Stimulated activated CD8-positive, alpha-beta memory T cell treated with anti-CD3 and anti-CD28 coated beads, Interleukin-15, amount 100 ng/mL, for 4 hours (primary cell): ENCODE measurements at places on chromosomes 6 and 20.
A peak's percentile ranks its signal among the peaks of the same experiment; 100 is the strongest.

DNA sequence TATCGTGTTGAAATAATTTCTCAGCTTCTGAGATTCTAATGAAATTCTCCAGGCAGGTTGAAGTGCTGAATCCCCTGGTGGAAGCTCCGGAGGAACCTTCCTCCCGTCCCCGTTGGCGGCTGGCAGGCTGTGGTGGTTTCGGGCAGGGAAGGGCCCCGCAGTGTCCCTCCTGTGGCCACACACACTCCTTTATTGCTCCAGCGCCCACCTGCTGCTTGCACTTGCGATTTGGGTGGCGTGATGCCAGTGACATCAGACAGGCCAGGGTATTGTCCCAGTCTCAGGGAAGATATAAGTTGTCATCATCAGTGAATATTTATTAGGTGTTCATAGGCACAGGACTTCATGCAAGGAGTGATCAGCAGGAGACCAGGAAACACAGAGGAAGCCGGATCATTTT lies 530.4 kb downstream of the QKI start:
- DNase-seq: no peak

- DNase-seq: no peak
Measured at GRCh38 chr6:52994839-52995088, 320 bp downstream of the GSTA4 start.

DNA sequence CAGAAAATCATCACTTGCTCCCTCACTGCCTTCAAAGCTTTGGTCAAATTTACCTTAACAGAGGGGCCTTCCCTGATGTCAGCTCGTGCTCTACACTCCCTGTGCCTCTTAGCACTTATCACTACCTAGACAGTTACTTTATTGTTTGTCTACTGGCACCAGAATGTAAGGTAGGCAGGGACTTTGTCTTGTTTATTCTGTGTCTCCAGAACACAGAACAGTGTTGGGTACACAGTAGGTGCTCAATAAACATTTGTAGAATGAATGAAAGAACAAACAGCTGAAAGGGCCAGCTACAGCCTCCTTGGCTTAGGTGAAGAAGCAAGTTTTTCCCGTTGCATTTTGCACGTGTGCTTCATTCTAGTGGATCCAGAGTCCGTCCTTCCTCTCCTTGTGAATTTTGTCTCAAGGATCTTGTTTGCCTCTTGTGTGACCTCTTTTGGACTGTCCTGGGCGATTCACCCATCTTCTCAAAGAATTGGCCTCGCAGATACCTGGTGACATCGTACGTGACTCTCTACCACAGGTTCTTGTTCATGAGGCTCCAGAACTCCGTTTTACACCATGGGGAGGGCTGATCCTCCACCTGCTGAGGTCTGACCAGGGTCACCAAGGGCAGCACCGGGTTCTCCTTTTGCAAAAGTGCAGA lies 84.2 kb upstream of the ARMC2 start:
- no peak for DNase-seq

DNA sequence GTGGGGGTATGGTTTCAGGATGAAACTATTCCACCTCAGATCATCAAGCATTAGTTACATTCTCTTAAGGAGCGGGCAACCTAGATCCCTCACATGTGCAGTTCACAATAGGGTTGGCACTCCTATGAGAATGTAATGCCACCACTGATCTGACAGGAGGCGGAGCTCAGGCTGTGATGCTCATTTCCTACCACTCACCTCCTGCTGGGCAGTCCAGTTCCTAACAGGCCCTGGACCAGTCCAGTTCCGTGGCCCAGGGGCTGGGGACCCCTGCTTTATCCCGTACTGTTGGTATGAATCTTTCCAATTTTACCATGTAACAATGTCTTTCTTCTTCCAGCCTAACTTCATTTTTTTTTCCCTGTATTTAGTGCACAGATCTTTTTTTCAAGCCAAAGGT lies 94.9 kb downstream of the OGFRL1 start:
- DNase-seq: no peak

DNA sequence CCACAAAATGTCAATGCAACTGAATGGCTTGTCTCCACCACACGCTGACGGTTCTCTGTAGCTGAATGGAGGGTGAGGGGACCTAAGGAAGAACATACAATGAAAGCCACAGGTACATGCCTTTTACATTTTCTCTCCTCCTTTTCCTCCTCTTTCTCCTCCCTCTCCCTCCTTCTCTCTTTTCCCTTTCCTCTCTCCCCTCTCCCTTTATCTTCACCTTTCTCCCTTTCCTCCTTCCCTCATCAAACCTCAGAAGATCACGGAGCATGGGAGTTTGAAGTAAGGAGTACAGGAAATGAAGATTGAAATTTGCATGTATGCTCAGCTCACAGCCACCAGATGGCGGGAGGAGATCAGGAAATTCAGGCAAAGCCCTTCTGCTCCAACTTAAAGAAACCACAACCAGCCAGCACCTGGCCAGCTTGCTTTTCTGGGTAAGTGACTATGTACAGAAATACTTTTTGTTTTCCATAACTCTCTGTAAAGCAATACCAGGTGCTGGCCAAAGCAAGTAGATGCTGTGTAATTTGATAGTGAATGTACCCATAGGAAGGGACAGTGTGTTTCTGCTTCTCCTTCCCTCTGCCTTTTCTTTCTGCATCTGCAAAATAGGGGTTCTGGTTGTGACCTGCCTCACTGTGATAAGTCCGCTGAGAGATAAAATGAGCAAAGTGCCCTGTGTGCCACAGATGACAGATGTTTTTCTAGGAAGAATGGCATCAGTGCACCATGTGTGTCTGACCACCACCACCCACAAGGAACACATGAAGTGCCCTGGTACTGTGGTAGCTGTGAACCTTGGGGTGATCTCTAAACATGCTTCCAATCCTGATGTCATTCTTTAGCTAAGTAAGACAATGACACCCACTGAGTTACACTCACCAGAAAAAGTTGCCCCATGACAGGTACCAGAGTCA lies 18.6 kb upstream of the FOXO3 start:
- DNase-seq: peak; percentile 51

DNA sequence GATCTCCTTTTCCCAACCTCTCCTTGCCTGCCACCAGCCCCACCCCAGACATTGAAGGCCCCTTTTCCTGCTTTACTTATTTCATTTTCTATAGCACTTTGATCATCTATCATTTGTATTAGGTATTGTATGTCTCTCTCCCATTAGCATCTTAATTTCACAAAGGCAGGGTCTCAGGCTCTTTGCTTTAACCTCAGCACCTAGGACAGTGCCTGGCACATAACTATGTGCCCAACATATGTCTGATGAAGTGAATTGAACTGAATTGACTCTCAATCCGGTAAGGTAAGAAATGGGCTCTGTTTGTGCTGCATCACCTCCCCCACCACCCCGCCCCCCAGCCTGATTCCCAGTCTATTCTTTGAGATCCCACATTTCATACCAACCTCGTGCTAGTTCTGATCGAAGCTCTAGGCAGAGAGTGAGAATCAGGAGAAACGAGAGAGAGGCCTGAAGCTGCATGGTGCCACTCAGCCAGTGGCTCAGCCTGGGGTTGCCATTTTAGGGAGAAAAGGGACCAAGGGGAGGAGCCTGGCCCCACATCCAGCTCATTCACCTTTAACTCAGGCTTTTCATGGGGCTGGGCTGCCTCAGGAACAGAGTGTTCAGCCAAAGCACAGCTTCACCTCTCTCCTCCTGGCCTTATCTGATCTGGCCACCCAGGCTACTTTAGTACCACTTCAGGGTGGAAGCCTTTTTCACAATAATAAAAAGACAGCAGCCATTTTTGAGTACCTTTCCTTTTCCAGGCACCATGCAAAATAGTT lies at the start of gene SPINT3:
Gene SPINT3, minus strand, starts transcription at position 476 of the 767 bp plus-strand sequence. Its CDS starts 14 bp downstream, at position 462.
- DNase-seq: no peak

- DNase-seq: no peak
Measured at GRCh38 chr20:59398537-59399205, 98.3 kb downstream of the EDN3 start.

GRCh38 chr20:8790442-8791074 lies 278.3 kb upstream of the PLCB4 start:
- DNase-seq: no peak

GRCh38 chr6:168374051-168374502 lies 54.5 kb upstream of the DACT2 start:
- DNase-seq: no peak

DNA sequence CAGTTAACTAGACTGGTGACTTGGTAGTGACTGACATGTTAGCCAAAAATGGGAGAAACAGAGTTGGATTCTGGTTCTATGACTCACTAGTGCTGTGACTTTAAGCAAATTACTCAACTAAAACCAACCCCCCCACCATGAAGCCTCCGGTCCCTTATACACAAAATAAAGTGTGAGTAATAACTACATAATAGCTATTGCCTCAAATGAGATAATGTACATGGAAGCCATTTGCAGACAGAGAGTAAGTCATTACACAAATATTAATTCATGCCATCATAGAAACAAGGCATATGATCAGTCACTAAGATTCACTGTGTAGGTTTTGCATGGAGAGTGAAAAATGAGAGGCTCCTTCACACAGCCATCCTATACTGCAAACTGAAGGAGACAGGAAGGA lies 111.9 kb downstream of the HIVEP2 start:
- no peak for DNase-seq

- no peak for DNase-seq
Measured at GRCh38 chr6:54747955-54748354, 98.6 kb upstream of the FAM83B start.

DNA sequence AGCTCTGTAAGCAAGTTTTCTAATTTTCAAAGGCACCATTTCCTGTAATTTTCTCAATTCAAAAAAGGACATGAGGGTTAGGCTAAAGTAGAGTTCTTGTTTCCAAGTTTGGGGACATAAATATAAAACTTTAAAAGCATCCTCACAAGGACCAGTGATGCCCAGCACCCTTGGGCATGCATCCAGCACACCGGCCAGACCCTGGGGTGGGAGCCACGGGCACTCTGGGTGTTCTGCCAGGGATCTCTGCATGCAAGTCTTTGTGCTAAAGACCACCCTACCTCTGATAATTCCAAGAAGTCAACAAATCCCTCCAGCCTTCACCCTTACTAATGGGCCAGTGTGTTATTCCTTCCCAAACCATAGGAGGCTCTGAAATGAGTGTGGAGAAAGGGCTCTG lies 46.5 kb downstream of the PLCG1 start:
- DNase-seq: no peak

DNA sequence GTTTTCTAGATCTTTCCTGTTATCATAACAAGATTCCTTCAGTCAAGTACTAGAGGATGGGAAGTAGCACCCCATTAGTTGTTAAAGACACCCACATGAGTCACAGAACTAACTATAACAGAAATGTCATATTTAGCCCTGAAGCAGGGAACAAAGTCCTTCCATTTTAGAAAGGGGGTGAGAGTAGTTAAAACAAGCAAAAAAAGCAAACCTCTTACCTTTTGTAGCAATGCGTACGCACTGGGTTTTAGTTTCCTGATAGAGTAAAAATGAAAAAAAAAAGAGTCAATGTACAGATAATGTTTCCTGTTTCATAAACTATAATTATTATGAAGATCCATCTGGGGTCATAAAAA lies 163.7 kb upstream of the THEMIS start:
- DNase-seq: no peak

DNA sequence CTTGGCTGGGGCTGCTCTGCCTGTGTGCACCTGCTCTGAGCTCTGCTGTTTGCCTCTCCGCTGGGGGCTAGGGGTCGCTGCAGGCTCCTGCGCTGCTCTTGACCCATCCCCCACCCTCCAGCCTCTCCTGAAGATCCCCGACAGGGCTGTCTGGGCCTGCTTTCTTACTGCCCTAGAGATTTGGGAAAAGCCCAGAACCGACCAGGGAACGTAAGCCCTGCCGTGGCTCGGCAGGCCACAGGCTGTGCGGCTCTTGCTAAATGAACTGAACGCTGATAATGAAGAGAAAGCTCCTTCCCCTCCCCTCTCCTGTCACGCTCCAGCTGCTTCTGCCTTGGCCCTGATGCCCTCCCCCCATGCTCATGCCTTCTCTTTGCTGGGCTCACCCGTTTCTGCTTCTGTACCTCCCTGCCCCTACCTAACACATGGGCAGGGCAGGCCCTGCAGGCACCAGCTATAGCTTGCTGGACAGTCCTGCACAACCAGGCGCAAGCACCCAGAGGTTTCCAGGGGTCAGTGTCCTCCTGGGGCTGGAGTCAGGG lies 32.0 kb upstream of the PCMTD2 start:
- DNase-seq: no peak

DNA sequence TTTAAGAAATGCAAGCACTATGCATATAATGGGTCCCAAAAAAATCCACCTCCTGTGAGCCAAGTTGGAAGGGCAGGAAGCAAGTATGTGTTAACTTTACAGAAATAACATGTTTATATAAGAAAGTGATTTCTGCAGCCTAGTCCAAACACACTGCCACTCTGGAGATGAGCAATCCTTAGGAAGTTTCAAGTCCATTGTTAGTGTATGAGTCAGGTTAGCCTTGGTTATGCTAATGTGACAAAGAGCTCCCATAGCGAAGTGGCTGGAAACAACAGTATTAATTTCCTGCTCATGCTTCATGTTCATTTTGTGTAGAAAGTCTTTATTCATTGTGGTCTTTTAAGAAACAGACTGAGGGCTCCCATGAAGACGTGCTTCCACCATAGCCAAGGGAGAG lies 121.4 kb downstream of the TBXT start:
- no peak for DNase-seq

DNA sequence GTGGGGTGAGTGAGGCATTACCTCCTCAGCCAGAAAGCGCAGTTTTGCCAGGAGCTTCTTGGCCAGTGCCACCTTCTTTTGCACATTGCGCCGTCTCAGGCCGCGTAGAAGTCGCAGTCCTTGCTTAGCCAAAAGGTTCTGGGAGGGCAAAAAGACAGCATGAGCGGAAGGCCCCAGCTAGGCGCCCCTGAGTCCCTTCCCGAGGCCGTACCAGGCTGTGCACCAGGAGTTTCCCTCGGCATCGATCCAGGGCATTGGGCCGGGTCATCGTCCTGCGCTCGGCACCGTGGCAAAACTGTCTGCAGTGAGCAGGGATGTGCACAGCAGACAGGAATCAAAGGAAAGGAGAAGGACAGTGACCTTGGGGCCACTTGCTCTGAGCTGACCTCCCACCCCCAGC lies 20.2 kb upstream of the SPAG4 start:
- no peak for DNase-seq

DNA sequence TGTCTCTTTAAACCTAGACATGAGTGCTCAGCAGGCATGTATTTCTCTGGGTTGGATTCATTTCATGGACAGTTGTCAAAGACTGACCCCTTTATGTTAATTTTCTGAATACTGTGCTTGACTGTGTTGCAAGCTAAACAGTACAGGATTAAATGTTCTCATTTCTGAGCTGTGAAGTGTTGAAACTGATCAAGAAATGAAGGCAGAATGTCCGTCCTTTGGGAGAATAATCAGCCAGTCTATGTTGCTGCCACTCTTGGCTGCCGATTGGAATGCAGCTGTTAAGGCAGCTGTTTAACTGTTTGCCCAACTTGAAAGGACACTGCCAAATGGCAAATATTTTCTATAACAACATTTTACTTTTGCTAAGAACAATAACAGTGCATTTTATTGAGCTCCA lies 87.3 kb downstream of the CEP57L1 start:
- DNase-seq: no peak

GRCh38 chr20:50540620-50541605 lies 30.7 kb downstream of the PTPN1 start:
- no peak for DNase-seq
